ENCODE measurements at places on chromosomes 16 and 17. TPM values are rescaled to one million over a fixed set of nuclear protein-coding genes. Genes with fewer than 3 reads are reported as not detected.

DNA sequence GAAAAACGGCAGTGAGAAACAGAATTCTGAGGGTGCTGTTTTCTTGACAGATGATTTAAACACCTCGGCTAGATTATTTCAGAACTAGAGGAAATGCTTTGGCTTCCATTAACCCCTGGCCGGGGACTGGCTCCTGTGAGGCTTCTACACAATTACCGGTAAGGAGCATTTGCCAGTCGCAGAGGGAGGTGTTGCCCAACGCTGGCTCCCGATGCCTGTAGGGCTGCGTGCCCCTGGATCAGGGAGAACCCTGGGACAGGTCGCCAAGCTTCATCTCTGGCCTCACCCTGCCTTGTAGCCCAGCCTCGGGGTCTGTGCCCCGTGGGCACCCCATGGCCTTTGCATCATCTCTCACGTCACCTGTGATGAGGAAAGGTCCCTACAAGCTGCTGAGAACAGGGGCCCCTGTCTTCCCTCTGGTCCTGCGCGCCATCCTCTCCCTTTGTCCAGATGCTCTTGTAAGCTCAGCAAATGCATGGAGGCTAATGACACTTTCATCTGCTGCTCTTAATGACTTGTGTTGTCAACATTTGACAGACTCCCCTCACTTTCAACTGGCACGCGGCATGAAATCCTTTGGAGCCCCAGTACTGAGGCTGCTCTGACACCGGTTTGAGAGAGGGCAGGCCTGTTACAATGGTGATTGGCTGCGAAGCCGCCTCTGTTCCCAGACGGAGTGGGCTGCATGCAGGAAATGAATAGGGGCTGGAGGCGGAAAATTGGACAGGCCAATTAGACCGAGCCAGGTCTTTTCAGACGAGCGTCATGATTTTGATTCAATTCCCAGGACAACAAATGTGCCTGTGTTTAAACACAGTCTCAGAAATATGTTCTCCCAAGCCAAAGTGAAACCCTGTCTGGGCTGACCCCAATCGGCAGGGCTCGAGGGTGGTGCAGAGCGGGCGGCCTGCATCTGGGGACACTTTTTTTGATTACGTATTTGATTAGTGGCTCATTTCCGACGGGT, 85.5 kb upstream of the DOC2B start:
- DNase-seq, result peak; percentile 39

ZSCAN10 gene
- not detected for total RNA-seq

- DNase-seq, result no peak
These were observed 40.7 kb downstream of the SNX20 start for GRCh38 chr16:50640391-50640790.

TRIM37 gene
- 24.6 TPM for total RNA-seq

- no peak for DNase-seq
These were observed 51.8 kb downstream of the C17orf67 start for GRCh38 chr17:56781906-56782305.

DNA sequence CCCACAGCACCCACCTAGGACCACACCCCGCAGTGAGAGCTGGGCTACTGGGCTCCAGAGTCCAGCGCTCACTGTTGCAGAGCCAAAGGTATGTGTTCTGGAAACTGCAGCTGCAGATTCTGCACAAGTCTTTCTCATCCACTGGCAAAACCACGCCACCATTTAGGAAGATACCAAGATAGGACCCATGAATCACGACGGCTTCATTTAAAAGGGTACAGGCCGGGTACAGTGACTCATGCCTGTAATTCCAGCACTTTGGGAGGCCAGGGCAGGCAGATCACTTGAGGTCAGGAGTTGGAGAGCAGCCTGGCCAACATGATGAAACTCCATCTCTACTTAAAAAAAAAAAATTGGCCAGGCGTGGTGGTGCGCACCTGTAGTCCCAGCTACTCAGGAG, 18.8 kb downstream of the FOXF1 start:
- no peak for DNase-seq

GRCh38 chr17:43909537-43910231, 2.3 kb upstream of the MPP2 start:
- no peak for DNase-seq

MFSD11 gene
- 23.6 TPM for total RNA-seq

DNA sequence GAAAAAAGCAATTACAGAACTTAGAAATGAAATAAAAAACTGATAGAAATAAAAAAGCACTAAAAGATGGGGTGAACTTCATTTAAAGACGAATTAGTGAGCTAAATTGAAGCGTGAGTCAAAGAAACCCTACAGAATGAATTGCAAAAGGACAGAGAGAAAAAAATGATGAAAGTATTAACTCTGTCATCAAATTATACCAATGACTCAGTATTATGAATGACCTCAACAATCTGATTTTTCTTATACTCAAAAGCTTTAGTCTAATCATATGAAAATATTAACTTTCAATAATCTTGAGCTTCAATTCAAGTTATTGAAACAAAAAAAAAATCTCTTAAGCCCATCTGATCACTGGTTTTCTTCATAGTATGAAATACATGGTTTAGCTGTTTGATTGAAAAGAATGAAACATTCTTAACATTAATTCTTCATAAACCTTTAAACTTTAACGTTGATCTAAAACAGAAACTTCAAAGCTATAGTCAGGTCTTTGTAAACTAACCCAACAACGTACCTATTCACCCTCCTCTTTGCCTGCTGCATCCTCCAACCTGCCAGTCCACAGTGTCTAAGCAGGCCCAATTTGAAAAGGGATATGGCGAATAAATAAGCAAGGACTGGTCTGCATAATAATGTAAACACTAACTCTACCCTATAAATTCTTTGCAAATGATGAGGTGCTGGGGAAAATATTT, 6.6 kb downstream of the ABCA5 start:
- no peak for DNase-seq

DNA sequence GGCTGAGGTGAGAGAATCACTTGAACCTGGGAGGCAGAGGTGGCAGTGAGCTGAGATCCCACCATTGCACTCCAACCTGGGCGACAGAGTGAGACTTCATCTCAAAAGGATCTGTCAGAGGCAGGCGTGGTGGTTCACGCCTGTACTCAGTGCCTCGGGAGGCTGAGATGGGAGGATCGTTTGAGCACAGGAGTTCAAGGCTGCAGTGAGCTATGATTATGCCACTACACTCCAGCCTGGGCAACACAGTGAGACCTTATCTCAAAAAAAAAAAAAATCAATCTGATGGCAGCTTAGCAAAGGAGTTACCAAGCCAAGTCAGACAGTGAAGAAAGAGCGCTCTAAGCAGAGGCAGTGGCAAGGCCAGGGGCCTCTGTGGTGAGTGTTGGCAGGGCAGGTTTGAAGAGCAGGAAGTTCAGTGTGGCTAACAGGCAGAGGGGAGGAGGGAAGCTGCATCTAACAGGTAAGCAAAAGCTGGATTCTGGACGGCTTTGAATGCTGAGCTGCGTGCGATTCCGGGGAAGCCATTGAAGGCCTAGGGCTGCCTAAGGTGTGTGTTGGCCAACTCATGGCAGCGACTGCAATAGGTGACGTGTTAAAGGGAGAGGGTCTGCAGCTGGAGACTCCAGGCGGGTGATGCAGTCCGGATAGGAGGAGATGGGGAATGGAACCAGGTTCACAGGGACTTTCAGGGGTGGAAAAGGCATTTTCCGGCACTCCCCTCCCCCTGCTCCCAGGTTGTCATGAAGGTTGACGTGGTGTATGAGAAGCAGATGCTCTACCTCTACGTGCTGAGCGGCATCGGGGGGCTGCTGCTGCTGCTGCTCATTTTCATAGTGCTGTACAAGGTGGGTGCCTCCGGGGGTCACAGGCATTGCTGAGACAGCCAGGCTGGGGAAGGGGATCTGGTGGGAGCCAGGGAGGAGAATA, 7.0 kb downstream of the ZNF768 start:
- no peak for DNase-seq

XYLT1 gene
- 32.8 TPM for total RNA-seq

MT1H gene
- total RNA-seq, result not detected

ITGAE gene
- 31.2 TPM for total RNA-seq

CFAP119 gene
- total RNA-seq, result 17.1 TPM

FNDC8 gene
- total RNA-seq, result not detected

GRCh38 chr16:57426356-57426755, 20.8 kb downstream of the CIAPIN1 start:
- no peak for DNase-seq

GRCh38 chr16:68715471-68715870, 21.6 kb upstream of the CDH1 start:
- DNase-seq, result no peak

FSCN2 gene
- 3.2 TPM for total RNA-seq

DNA sequence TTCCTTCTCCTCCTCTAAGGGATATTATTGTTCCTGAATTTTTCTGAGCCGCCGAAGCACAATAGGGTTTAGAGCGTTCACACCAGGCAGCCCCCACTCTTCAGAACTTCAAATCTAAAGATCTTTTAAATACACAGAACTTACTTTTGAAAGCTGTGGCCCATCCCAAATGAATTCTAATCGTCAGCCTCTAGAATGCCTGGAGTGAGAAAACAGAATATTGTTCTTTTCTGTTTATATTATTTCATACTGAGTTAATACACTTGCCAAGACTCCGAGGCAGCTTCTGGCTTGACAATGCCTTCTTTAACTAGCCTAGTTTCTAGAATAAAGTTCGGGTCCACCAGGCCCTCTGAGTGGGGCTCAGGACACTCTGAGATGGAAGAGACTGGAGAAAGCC, 405.6 kb downstream of the WWOX start:
- DNase-seq, result no peak

DNA sequence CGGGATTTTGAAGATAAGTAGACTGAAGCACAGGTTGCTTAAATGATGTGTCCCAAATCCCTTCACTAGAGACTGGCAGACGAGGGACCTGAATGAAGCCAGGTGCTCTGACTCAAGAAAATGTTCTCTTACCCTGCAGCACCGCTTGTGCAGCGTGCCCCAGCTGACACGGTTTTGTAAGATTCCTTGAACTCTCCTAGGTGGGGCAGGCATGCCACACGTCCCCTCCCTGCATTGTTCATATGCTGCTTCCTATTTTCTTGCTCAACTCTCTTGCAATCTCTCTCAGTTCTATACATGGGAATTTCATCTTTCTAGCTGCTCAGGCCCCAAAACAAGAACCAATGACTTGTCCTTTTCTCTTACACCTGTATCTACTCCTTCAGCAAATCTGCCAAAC, 22.1 kb upstream of the HNF1B start:
- DNase-seq, result no peak

CHST5 gene
- not detected for total RNA-seq

DNA sequence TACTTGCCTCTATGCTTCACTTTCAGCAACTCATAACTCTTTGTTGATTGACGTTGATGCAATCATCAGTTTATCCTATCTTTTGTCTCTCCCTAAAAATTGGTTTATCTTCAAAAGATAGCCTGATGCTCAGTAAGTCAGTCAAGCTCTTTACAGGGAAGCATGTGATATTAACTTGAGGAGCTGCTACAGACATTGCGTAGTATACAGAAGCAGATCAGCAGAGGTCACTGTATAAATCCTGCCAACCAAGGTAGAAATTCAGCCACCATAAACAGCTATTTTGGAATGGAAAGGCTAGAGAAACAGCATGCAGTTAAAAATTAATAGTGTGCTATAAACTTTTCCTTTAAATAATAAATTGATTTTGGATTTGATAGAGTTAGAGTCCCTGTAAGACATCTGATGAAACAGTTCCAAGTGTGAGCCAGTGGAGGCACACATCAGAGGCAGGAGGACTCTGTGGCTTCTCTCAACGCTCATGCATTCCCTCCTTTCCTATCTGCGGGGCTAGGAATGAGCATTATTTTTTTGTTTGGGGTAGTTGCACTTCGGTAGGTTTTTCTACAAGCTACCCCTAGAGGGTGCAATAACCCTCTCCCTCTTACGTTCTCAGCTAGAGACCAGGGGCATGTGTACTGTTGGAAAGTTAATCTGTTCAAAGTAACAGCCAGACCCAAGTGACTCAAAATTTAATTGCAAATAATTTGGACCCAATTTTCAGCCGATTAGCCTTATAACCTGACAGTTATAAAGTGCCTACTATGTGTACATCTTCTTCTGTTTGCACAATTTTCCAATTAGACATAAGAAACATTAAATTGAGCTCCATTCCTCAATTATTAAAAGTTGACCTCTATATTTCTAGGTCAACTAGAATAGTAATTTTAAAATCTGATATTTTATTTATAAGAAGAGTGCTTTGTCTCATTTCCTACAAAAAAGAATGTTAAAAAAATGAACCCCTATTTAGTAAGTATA, 647.7 kb upstream of the SOX9 start:
- DNase-seq, result no peak

BOLA2 gene
- 16.2 TPM for total RNA-seq

DNA sequence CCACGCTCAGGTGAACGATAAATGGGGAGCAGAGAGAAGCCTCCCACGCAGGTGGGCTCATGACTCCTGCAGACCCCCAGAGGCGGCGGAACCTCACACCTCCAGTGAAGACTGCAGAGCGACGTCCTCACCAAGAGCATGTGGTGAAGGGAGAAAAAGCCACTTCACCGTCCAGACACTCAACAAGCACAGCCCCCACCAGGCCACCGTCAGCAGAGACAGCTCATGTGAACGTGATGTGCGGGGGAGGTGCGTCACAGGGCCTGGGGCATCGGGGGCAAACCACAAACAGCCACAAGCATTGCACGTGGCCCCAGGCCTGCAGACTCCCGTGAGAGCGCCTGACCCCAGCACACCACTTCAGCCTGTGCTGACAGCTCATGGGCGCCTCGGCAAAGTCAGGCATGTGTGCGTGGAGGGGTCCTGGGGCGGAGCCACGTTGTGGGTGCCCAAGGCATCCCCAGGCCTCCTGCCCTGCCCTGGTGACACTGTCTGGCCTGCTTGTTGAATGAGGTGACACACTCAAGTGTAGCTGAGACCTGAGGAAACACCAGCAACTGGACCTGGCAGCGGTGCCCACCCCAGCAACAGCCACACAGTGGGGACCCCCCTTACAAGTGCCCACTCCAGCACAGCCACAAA, 19.0 kb downstream of the LMF1 start:
- no peak for DNase-seq

SPPL2C gene
- not detected for total RNA-seq

GRCh38 chr16:57301126-57301817, 16.8 kb upstream of the PLLP start:
- no peak for DNase-seq

GRCh38 chr17:34658811-34659560, 79.6 kb downstream of the TMEM132E start:
- DNase-seq, result no peak

DNA sequence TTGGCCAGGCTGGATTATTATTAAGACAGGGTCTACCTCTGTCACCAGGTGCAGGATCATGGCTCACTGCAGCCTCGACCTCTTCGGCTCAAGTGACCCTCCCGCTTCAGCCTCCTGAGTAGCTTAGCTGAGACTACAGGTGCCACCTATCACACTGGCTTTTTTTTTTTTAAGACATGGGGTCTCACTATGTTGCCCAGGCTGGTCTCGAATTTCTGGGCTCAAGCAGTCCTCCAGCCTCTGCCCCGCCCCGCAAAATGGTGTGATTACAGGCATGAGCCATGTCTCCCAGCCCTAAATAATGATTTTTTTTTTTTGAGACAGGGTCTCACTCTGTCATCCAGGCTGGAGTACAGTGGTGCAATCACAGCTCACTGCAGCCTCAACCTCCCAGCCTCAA, 5.8 kb downstream of the OVCA2 start:
- DNase-seq, result no peak
